ENCODE measurements at places on chromosomes 4 and X. TPM values are rescaled to one million over a fixed set of nuclear protein-coding genes. Genes with fewer than 3 reads are reported as not detected.

Gene GABRB1
- not detected for total RNA-seq

Gene TMEM128
- total RNA-seq = 14.8 TPM

Gene TIMM8A
- total RNA-seq = 46.2 TPM

Gene CT83
- not detected for total RNA-seq

Gene PABPC4L
- 0.63 TPM for total RNA-seq
